ENCODE measurements at places on chromosomes 6 and 20.

- peak; percentile 15 for DNase-seq
Observed at GRCh38 chr6:30074331-30075093, 1.1 kb downstream of the RNF39 start.

GRCh38 chr20:31842471-31843157, 2.8 kb downstream of the FOXS1 start:
- DNase-seq, result no peak

DNA sequence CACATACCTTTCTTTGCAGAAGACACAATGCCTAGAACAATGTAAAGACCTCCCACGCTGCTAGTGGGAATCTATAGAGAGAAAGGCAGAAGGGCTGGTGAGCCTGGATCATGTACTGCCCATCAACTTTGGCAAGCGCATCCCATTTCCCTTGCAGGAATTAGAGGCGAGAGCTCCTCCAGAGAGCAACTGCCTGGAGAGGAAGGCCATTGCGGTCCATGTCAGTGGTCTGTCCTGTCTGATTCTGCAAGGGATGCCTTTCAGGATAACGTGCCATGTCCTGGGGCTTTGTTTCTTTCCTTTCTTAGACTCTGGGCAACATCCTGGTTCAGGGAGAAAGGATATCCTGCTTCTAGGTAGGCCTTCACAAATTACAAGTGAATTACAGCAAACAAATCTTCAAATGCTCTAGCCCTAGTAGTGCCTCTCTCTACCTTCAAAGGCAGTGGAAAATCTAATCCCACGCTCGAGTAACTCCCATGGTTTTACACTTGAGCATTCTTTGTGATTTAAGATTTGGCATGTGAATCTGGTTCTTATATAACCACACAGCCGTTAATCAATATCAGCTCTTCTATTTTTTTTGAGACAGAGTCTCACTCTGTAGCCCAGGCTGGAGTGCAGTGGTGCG, 38.5 kb downstream of the GCNT2 start:
- DNase-seq, result no peak

DNA sequence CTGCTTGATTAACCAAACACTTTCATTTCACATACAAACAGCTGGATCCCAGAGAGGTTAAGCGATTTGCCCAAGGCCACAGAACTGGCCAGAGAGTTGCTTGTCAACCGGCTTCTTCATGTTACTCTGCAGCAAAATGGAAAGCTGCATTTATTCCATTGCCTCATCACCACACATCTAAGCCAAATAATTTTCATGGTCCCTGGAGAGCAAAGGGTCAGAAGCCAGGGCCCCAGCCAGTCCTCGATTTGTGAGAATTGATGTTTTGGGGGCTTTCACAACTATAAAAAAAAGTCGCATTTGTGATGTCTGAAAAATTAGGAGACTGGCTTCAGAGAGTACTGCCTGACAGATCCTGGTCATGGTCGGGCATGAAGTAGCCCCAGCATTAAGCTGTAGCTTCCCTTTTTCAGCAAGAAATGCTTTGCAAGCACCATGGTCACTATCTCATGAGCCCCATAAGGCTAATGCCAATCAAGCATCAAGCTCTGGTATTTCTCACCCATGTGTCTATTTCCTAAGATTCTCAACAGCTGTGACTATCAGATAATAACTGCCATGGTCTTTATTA, 95.8 kb downstream of the BANF2 start:
- no peak for DNase-seq

GRCh38 chr6:119539066-119539746, 189.6 kb upstream of the MAN1A1 start:
- DNase-seq, result no peak

GRCh38 chr6:53761036-53761435, 33.8 kb upstream of the LRRC1 start:
- no peak for DNase-seq

DNA sequence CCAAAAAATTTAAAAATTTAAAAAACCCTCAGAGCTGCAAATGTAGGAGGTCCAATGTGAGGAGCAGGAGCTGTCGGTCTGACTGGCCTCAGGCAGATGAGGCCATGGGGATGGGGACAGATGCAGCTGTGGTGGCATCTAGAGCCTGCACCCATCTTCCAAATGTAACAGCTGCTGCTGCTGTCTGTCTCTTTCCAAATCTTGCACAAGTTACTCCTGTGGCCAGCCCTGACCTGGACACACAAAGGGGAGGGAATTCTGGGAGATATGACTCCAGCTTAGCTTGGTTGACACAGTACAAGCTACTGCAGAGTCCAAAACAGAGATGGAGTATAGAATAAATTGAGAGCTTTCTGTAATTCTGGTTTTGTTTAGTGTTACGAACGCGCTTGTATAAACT, 115.2 kb downstream of the PRND start:
- no peak for DNase-seq

GRCh38 chr6:166744223-166745134, 117.4 kb upstream of the RPS6KA2 start:
- DNase-seq, result no peak

DNA sequence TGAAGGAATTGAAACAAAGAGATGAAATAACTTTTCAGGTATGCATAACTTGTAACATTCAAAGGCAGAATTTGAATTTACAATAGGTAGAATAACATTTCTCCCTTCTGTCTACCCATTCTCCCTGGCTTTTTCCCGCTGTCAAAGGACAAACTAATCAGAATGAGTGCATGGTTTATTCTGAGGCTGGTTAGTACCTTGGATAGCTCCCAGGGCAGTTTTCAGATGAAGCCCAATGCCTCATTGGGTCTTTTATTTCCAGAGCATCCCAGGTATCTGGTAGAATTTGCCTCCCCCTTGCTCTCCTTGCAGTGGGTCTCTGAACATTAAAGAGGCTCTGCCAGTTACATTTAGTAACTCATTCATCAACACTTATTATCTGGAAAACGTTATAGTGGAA, 665.5 kb downstream of the BCKDHB start:
- DNase-seq, result no peak

DNA sequence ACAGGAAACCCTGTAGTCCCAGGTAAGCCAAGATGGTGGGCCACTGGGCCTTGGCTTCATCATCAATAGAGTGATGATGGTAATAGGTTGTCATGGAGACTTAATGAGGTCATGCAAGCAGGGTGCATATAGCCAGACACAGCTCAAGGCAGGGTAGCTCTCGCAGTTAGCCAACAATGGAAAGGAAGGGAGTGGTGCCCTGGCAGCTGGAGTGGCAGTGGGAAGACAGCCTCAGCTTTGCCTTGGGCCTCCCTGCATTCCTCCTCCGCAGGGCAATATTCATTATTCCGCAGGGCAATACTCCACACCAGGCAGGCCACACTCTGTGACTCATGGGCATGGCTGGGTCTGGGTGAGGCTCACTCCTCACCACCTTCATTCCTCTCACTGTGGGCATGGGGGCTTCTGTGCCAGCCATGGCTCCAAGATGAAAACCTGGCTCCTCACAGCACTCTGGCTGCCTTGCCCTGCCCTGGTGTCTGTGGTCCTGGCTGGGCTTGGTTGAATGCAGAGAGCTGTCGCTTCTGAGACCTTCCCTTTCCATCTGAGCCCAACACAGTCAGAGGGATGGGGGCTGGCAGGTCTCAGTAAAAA, 163.1 kb upstream of the PMEPA1 start:
- no peak for DNase-seq

DNA sequence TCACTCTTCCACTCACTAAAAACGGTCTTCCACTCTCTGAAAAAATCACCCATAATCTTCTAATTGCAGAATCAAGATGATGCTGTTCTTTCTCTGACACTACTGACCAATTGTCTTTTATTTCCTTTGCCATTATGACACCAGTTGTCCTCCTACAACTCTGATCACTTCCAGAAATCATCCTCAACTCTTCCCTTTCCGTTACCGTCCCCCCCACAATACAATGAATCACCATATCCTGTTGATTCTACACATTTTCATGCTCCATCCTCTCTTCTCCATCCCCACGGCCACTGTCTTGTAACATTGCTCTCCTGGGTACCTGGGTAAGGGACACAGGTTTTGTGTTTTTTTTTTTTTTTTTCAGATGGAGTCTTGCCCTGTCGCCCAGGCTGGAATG, 2.5 kb upstream of the PPP2R5D start:
- DNase-seq, result no peak

- no peak for DNase-seq
Observed at GRCh38 chr20:31606804-31607639, 1.9 kb downstream of the ID1 start.

DNA sequence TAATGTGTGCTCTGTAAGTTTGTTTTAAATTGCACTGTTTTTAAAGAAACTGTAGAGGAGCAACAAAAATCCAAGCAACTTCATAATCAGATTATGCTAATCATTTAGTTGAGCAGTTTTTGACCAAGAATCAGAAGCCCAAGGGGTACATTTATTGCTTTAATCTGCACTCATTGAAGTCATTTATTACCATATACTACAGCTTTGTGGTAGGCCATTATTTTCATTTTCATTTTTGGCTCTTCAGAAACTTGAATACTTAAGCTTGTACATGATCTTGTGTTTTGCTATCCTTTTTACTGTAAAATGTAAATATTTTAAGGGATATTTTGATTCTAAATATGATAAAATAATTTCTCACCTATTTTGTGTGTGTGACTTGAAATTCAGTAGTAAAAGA, 78.5 kb downstream of the PHF3 start:
- DNase-seq, result no peak
